CD4-positive, CD25-positive, alpha-beta regulatory T cell (primary cell): ENCODE measurements at places on chromosomes 12 and 14. TPM values are rescaled to one million over a fixed set of nuclear protein-coding genes. Genes with fewer than 3 reads are reported as not detected.

DNA sequence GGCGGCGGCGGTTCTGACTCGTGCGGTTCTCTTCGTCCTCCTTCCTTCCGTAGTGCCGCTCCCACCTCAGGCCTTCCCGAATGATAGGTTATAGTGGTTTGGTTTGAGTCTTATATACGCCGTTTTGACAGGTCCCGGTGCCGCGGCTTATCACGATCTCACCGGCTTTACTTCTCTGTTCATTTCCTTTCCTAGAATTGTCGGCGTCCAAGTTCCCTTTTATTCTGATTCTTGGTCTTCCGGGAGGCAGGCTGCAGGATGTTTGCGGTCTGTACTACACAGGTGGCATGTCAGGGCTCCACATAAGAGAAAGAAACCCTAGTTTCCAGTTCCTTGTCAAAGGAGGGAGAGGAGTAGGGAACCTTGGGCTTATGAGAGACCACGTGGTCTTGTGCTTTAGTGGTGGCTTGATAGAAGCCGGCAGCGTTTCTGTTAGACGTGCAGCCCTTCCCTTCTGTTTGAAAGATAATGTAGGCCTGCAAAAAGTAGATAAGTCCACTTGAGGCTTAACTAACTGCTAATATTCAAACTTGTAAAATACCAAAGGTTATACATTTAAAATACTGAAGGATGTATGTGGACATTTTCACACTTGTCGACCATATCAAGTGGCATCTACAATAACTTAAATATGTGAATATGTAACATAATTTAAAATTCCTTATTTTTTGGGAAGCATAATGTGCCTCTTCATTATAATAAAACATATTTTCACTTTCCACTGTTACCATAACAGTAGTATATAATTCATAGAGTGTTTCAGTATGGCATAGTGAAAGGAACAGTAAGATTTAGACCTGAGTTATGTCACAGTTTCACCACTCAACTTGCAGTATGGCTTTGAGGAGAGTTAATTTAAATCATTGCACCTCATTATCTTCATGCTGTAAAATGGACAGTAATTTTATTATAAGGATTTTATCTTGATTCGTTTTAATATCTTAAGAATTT lies 804 bp downstream of the USP15 start:
- H3K36me3 ChIP-seq = peaks cover 11% of the 10 kb centered on the region
- H3K4me1 ChIP-seq = peaks cover 63% of the 10 kb centered on the region
- H3K4me3 ChIP-seq = peak overlapping the region; percentile 100
- peak; percentile 97 for DNase-seq
- H3K27ac ChIP-seq = peak overlapping the region; percentile 99

GRCh38 chr12:63874897-63875480 lies 30.5 kb downstream of the SRGAP1 start:
- H3K4me1 ChIP-seq = no peaks in the 10 kb centered on the region
- no peaks in the 10 kb centered on the region for H3K36me3 ChIP-seq
- no peaks in the 10 kb centered on the region for H3K27me3 ChIP-seq
- H3K4me3 ChIP-seq = no peak overlapping the region

GRCh38 chr12:90959538-90960139 lies 4.7 kb upstream of the CCER1 start:
- peak; percentile 44 for DNase-seq
- no peaks in the 10 kb centered on the region for H3K36me3 ChIP-seq
- no peak overlapping the region for H3K4me3 ChIP-seq
- no peaks in the 10 kb centered on the region for H3K4me1 ChIP-seq

The SYNDIG1L gene
- not detected for total RNA-seq

- no peaks in the 10 kb centered on the region for H3K27me3 ChIP-seq
- no peak for DNase-seq
- H3K4me3 ChIP-seq = no peak overlapping the region
These were observed 7.3 kb downstream of the CAND1 start for GRCh38 chr12:67276421-67276820.

- peaks cover 3% of the 10 kb centered on the region for H3K36me3 ChIP-seq
- no peak for DNase-seq
- no peaks in the 10 kb centered on the region for H3K27me3 ChIP-seq
- H3K27ac ChIP-seq = no peak overlapping the region
- H3K4me3 ChIP-seq = no peak overlapping the region
- no peaks in the 10 kb centered on the region for H3K4me1 ChIP-seq
These were observed 20.5 kb downstream of the NPC2 start for GRCh38 chr14:74472601-74473000.

DNA sequence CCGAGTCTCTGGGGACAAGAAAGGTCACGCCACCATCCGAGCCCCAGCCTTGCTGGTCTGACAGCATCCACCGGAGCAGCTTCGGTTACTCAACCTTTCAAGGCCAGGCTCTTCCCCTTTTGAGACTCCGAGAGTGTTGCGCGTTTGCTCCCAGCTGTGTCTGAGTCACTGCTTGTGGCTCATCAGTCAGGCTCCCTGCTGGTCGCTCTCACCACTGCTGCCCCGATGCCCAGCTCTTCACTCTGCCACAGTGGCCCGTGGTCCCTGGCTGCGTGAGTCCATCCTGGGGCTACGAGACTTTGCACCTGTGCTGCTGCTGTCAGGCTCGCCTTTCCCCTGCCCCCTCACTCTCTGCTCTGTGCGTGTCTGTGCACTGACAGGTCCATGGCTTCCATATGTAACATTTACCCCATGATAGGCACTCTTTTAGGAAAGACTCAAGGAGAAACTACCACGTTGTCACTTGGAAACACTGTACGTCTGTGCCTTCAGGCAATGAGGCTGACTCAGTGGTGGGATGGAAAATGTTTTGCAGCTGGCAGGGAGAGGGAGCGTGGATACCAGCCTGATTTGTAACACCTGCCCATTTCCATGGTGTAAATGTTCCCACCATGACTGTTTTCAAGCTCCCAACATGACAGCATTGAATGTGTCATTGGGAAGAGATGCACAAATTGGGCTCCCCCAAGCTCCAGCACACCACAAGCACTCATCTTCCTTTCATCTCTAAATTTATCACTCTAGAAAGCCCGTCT lies 350.7 kb downstream of the TMEM132D start:
- H3K27me3 ChIP-seq = no peaks in the 10 kb centered on the region
- H3K27ac ChIP-seq = no peak overlapping the region
- DNase-seq = no peak
- no peak overlapping the region for H3K4me3 ChIP-seq
- H3K4me1 ChIP-seq = no peaks in the 10 kb centered on the region

DNA sequence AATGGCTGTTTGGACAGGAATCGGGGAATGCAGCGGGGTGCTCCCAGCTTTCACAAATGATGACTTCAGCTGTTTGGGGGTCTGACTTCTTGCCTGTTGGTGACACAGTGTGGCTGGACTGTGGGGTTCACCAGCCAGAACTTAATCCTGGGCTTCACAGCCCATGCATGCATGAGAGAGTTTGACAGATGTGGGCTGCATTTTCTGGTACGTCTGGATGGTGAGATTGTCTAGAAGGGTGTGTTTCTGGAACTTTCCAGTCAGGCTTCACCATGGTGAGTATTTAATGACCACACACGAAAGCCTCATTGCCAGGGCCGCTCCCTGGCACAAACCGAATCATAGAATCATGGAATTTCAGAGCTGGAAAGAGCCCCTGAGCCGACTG lies 29.6 kb downstream of the CHST11 start:
- H3K36me3 ChIP-seq = peaks cover 5% of the 10 kb centered on the region
- H3K4me1 ChIP-seq = peaks cover 95% of the 10 kb centered on the region
- DNase-seq = no peak
- H3K4me3 ChIP-seq = peak overlapping the region; percentile 60
- peak overlapping the region; percentile 71 for H3K27ac ChIP-seq

The PRR4 gene
- total RNA-seq = 1.6 TPM

DNA sequence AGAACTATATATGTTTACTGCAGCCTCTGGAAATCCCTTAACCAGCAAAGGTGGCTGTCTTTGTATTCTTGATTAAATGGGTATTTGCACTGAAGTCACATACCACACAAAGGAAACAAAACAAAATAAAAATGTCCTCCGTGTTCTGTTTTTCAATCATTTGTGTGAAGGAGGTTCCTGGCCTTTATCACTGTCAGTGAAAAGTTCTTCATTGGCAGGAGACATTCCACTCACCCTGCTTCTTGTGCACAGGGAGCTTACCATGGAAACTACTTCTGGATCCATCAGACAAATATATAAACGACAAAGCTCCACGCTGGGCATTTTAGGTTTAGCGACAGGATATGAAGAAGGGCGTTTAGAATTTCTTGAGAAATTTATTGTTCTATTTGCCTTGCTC lies 5.7 kb upstream of the NKX2-8 start:
- H3K36me3 ChIP-seq = no peaks in the 10 kb centered on the region
- no peak overlapping the region for H3K4me3 ChIP-seq
- H3K27ac ChIP-seq = no peak overlapping the region
- no peak for DNase-seq
- H3K4me1 ChIP-seq = no peaks in the 10 kb centered on the region

GRCh38 chr12:1995205-1995896 lies 8.9 kb downstream of the DCP1B start:
- no peak for DNase-seq
- H3K27ac ChIP-seq = no peak overlapping the region
- peaks cover 37% of the 10 kb centered on the region for H3K36me3 ChIP-seq
- H3K27me3 ChIP-seq = no peaks in the 10 kb centered on the region
- peak overlapping the region; percentile 16 for H3K4me3 ChIP-seq

GRCh38 chr12:82996168-82996812 lies 309.6 kb downstream of the TMTC2 start:
- no peaks in the 10 kb centered on the region for H3K4me1 ChIP-seq
- no peak overlapping the region for H3K4me3 ChIP-seq
- H3K36me3 ChIP-seq = no peaks in the 10 kb centered on the region
- H3K27ac ChIP-seq = no peak overlapping the region

DNA sequence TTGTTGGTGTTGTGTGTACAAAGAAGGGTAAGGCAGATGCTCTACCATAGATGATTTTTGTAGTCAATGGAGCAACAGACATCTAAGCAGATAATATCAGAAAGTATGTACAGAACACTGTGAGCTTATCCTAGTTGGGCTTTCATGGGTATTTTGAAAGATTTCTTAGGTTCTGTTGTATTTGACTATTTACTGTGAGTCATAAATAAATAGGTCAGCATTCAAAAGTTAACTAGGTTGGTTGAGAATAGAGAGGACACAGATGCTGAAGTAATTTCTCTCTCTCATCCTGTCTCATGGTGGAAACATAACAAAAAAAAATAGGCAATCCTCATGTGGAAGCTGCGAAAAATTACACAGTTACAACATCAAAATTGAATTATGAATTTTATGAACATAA lies 413.5 kb downstream of the CCDC91 start:
- H3K27ac ChIP-seq = no peak overlapping the region
- H3K4me1 ChIP-seq = no peaks in the 10 kb centered on the region
- H3K36me3 ChIP-seq = no peaks in the 10 kb centered on the region
- no peak for DNase-seq
- H3K27me3 ChIP-seq = peaks cover 2% of the 10 kb centered on the region
- no peak overlapping the region for H3K4me3 ChIP-seq

The CD9 gene
- 3.6 TPM for total RNA-seq

The RHOJ gene
- not detected for total RNA-seq

The ERH gene
- 117 TPM for total RNA-seq

DNA sequence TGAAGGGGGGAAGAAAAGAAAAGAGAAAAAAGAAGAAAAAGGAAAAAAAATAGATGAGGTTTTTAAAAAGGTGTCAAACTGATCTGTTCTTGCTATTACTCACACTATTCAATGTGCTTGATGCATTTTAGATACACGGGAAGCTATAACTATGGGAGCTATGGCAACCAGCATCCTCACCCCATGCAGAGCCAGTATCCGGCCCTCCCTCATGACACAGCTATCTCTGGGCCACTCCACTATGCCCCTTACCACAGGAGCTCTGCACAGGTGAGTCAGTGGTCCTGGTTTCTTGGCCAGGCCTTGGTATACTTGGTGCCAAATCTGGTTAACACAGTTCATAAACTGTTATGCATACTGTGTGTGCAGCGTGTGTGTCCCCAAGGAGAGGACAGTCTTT lies 24.0 kb upstream of the RIC8B start:
- H3K4me3 ChIP-seq = no peak overlapping the region
- H3K36me3 ChIP-seq = no peaks in the 10 kb centered on the region
- H3K4me1 ChIP-seq = peaks cover 24% of the 10 kb centered on the region

GRCh38 chr12:102043928-102044327 lies 17.9 kb downstream of the WASHC3 start:
- H3K4me1 ChIP-seq = peaks cover 16% of the 10 kb centered on the region
- DNase-seq = peak; percentile 89
- peaks cover 62% of the 10 kb centered on the region for H3K36me3 ChIP-seq
- peak overlapping the region; percentile 39 for H3K4me3 ChIP-seq

GRCh38 chr14:21475767-21476522 lies 814 bp downstream of the RAB2B start:
- H3K36me3 ChIP-seq = peaks cover 21% of the 10 kb centered on the region
- peak overlapping the region; percentile 92 for H3K4me3 ChIP-seq
- peaks cover 27% of the 10 kb centered on the region for H3K4me1 ChIP-seq
- H3K27me3 ChIP-seq = no peaks in the 10 kb centered on the region
- peak overlapping the region; percentile 92 for H3K27ac ChIP-seq

The LGMN gene
- total RNA-seq = 10.9 TPM

DNA sequence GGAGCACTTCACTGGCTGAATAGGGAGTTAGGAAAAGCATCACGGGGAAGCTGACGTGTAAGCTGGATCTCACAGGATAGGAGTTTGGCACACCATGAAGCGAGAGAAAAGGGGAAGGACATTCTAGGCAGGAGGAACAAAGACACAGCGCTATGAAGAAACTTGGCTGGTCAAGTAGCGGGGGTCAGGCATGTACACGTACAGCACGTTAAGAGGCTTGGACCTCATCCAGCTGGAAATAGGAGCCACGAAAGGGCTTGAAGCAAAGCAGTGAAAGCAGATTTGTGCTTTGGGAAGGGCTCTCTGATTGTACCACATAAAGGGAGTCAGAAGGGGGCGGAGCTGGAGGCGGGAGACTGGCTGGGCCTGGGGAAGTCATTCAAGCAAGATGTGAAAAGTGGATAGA lies 19.6 kb upstream of the GALNT8 start:
- no peaks in the 10 kb centered on the region for H3K36me3 ChIP-seq
- DNase-seq = no peak
- H3K4me3 ChIP-seq = no peak overlapping the region
- H3K4me1 ChIP-seq = no peaks in the 10 kb centered on the region
- no peak overlapping the region for H3K27ac ChIP-seq
